COR-L47 (cell line): ENCODE measurements at places on chromosomes 2 and 18.

GRCh38 chr2:27145682-27146081, 3.1 kb upstream of the TCF23 start:
- no peak for DNase-seq

DNA sequence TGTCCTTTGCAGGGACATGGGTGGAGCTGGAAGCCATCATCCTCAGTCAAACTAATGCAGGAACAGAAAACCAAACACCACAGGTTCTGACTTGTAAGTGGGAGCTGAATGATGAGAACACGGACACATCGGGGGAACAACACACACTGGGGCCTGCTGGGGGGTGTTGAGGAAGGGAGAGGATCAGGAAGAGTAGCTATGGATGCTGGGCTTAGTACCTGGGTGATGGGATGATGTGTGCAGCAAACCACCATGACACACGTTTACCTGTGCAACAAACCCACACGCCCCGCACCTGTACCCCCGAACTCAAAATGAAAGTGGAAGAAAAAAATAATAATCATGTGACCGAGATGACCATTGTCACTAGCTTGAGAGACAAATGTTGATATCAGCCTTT, 114.7 kb downstream of the NDUFA10 start:
- DNase-seq: no peak

DNA sequence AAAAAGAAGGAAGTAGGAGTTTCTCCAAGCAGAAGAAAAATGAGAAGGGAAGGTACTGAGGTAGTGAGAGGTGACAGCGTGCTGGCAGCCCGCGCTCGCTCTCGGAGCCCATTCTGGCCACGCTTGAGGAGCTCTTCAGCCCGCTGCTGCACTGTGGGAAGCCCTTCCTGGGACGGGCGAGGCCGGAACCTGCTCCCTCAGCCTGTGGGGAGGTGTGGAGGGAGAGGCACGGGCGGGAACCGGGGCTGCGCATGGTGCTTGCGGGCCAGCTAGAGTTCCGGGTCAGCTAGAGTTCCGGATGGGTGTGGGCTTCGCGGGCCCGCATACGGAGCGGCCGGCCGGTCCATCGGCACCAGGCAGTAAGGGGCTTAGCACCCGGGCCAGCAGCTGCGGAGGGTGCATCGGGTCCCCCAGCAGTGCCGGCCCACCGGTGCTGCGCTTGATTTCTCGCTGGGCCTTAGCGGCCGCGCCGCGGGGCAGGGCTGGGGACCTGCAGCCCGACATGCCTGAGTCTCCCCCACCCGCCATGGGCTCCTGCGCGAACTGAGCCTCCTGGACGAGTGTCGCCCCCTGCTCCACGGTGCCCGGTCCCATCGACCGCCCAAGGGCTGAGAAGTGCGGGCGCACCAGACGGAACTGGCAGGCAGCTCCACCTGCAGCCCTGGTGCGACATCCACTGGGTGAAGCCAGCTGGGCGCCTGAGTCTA, 11.1 kb upstream of the CYS1 start:
- no peak for DNase-seq

- DNase-seq: no peak
Measured at GRCh38 chr2:36769106-36769505, 72.6 kb downstream of the VIT start.

DNA sequence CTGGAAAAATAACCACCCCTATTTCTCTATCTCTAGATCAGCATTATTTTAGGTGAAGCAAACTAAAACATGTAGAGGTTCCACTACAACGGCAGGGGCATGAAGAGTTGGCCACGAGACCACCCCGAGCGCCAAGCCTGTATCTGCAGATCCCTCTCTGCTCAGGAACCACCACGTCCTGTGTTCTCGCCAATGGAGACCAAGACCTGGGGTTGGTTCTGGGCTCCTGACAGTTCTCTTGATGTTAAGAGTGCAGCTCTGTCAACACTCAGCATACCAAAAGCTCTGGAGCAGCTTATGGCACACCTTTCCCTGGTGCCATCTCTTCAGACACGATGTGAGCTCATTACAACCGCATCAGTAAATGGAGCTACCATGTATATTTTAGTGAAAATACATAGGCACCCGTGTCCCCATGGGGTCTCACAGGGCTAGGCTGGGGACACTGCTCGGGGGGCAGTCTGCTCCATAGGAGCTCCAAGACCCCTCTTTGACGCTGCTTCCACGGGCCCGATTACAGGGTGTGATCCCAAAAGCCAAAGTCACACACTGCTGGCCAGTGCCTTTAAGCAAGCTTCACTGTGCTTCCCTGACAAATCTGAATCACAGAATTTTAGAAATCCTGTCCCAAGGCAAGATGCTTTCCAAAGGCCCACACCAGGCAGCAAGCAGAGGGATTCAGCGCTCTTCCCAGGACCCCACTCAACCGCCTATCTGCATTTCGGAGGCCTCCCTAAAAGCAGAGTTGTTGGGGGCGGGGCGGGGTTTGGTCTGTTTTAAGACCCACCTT, 72.2 kb downstream of the EMILIN2 start:
- no peak for DNase-seq

- DNase-seq: no peak
Measured at GRCh38 chr18:46362533-46362932, 258.3 kb downstream of the HAUS1 start.

DNA sequence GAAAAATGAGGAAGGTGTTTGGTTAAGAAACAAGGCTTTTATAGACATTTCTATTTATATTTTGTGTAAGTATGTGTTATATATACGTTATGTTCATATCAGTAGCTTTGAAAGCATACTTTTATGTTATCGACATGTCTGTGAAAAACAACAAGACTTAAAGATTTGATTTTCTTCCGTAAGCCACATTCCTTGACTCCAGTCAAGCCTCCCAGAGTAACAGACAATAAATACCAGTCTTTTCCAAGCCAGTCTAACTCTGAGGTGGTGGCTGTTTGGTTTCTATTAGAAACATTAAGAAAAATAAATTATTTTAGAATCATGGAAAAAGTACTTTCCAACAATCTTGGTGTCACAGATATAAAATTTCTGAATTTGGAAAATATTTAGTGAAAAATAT, 16.3 kb upstream of the ITGAV start:
- no peak for DNase-seq

DNA sequence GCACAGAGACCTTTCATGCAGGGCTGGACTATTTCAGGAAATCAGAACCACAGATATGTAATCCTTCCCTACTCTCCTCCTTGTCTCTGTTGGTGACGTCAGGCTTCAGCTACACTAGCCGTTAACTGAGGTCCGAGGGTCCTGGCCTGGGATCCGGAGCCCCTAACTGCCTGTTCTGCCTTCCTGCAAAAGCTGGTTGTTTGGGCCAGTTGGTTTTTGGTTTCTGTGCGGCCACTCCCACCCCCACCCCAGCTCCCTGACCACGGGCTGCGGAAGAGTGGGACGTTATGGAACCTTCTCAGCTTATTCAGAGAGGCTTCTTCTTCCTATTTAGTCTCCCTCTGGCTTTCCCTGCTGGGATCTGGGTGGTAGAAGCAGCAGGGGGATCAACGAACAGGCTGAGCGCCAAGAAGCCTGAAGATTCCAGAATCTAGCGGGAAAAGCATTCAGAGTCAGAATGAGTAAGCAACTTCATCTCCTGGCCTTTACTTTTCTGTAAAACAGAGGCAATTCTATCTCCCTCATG, 49.3 kb upstream of the ROCK2 start:
- DNase-seq: no peak

DNA sequence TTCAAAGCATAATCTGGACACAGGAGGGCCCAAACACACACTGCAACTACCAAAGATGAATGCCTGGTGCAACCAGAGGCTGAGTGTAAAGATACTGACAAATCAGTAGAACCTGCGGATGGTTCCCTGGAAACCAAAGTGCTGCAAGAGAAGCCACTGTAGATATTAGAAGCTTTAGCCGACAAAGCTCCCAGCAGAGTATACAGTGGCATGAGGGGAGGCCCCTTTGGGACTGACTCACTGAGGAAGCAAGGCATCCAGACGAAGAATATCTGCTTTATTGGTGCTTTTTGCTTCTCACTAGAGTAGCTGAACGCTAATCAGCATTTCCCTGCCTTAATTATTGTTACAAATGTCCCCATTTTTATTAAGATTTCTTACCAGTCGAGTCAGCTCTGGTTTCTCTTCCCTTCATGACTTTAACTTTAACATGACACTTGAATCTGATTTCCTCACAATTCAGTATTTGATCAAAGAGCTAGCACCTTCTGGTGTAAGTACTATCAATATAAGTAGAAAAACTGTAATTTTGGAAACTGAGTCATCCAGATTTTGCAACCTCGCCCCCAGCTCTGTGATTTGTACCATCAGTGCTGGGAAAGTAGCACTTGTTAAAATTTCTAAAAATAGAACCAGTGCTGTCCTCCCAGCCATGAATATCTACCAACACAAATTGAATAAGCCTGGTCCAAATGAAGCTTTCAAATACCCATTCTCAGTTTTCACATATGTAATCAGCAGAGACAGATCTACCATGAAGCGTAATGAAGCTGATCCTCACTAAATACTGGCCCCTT, 34.2 kb downstream of the FIGN start:
- no peak for DNase-seq

GRCh38 chr18:73942081-73942625, 205.5 kb downstream of the FBXO15 start:
- DNase-seq: peak; percentile 41

DNA sequence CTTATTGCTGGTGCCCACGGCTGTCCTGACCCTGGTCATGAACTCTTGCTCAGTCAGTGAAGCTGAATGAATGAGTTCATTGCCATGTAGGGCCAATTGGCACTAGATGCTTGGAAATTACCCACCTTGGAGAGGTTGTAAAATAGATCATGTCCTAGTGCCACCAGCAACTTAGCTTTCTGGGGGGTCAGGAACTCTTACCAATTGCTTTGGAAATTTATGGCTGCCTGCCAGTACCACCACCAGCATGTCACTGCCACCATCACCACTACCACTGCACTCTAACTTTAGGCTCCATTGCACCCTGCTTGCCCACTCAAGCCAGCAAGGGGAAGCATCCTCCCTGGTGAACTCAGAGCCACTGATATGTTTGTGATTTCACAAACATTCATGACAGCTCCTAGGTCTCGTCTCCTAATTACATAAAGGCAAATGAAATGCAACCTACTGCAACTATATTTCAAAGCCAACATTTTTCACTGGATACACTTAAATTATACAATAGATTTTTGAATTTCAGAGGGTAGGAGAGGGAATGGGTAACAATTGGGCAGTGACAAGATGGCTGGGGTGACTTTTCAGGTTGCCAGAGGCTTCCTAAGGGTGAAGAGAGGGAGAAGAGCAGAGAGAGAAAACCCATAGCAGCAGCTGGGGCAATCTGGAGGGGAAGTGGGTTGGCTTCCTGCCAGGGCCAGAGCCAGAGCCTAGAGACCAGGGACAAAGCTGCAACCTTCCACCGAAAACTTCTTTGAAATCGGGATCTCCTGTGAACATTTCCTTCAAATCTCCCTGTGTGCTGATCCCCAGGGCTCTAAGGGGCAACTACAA, 3.5 kb upstream of the EMILIN1 start:
- no peak for DNase-seq

DNA sequence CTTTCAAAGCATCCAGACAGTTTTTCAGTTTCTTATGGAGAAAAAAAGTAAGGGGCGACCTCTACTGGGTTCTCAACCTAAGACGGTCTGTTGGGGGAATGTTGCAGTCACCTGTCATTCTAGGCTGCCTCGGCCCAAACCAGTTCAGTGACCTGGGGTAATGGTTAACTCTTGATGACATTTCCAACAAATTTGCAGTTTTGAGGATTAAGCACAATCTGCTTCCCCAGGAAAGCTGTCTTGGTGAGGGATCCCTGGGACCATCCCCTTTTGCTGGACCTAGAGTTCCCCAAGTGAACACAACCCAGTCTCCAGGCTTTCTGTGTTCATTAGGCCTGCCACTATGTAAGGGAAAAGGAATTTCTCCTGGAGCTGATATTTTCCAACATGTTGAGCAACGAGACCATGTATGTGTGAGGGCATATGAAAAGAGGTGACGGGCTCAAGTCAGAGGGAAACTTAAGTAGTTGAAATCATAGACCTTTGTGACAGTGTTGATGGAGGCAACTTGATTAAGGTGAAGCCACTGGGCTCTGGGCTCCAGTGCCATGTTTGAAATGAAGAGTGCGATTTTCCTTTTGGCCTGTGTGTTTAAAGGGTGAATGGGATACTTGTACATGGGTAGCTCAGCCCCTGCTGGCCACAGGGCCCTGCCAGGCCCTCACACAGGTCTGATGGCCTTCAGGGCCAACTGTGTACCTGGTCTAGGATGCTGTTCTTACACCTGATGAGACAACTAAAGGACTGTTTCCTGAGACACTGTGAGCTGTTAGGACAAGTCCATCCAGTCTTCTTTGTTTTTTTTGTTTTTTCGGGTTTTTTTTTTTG, 27.0 kb downstream of the FOSL2 start:
- no peak for DNase-seq
